ENCODE measurements at places on chromosomes 4 and X.

GRCh38 chrX:38086451-38087215 is 80.3 kb downstream of the SYTL5 start:
- no peak for DNase-seq

GRCh38 chr4:52574036-52574435 is 85.1 kb downstream of the USP46 start:
- DNase-seq, result no peak

DNA sequence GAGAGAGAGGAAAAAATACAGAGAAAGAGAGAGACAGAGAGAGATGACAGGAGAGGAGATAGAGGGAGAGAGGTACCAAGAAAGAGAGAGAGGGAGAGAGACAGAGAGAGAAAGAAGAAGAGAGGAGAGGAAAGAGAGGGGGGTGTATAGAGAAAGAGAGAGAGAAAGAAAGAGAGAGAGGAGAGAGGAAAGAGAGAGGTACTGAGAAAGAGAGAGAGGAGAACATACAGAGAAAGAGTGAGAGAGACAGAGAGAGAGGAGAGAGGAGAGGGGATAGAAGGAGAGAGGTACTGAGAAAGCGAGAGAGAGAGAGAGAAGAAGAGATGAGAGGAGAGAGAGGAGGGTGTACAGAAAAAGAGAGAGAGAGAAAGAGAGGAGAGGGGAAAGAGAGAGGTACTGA is 269.4 kb downstream of the CRLF2 start:
- no peak for DNase-seq

- no peak for DNase-seq
Measured at GRCh38 chrX:69424910-69425309, 79.2 kb upstream of the NALF2 start.

- no peak for DNase-seq
Measured at GRCh38 chrX:7120878-7121219, 26.7 kb upstream of the STS start.

GRCh38 chr4:53638919-53639318 is 47.6 kb upstream of the LNX1 start:
- no peak for DNase-seq

GRCh38 chr4:16161851-16162408 is 64.3 kb downstream of the TAPT1 start:
- DNase-seq, result no peak

DNA sequence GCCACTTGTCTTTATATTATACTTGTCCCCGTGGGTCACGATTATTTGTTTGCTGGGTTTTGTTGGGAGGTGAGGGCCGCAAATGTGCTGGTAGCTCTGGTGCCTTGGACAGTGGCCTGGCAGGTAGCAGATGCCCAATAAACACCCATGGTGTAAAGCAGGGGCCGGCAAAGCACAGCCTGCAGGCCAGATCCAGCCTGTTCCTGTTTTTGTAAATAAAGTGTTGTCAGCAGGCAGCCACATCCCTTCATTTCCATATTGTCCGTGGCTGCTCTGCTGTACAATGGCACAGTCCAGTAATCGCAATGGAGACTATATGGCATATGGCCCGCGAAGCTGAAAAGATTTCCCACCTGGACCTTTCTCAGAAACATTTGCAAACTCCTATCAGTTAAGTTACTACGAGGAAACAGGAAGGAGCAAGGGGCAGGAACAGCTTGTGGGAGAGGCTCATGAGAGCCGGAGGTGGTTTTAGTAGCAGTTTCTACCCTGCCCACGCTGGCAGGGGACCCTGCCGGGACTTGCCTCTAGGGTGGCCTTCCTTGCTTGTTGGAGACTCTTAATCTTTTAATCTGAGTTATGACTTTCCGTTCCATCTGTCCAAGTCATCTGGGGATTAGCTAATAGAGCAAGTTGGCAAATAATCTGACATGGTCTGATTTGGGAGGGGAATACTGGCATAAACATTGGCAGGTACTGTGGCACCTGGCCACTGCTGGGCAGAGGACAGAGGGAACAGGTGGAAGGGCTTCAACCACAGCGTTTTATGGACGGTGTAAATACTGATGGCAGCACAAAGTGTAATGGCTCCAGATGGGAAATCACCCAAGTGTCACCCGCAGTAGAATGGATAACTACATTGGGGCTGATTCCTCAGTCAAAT is 19.6 kb downstream of the CLCN4 start:
- DNase-seq, result no peak

- no peak for DNase-seq
Measured at GRCh38 chrX:39653691-39654090, 444.1 kb downstream of the BCOR start.

DNA sequence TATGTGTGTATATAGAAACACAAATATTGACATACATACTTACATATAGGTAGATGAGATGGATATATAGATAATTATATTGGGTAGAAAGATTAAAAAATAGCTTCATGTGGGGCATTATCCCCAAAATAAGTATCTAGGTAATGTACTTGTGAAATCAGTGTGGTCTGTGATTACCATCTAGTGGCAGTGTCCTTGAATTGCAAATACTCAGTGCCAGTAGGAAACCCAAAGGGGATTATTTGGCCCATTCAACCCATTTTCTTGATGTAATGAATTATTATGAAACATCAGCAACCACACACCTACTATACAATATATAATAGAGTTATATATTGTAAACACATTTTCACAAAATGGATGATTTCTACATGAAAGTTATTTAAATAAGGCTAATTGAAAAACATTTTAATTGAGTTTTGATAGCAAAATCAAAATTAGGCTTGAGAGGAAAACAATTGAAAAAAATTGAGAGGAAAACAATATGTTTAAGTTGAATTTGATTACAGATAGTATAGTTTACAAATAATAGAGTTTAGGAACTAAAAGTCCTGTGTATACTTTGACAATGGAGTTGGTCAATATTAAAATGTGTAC is 389.4 kb downstream of the GALNTL6 start:
- no peak for DNase-seq

- no peak for DNase-seq
Measured at GRCh38 chr4:28518561-28519165, 1658.0 kb downstream of the STIM2 start.

DNA sequence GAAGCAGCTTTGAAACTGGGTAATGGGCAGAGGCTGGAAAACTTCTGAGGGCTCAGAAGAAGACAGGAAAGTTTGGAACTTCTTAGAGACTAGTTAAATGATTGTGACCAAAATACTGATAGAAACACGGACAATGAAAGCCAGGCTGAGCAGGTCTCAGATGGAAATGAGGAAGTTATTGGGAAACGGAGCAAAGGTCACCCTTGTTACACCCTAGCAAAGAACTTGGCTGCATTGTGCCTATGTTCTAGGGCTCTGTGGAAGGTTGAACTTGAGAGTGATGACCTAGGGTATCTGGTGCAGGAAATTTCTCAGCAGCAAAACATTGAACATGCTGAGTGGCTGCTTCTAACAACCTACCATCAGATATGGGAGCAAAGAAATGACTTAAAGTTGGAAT is 50.8 kb upstream of the FBXW7 start:
- DNase-seq, result no peak

DNA sequence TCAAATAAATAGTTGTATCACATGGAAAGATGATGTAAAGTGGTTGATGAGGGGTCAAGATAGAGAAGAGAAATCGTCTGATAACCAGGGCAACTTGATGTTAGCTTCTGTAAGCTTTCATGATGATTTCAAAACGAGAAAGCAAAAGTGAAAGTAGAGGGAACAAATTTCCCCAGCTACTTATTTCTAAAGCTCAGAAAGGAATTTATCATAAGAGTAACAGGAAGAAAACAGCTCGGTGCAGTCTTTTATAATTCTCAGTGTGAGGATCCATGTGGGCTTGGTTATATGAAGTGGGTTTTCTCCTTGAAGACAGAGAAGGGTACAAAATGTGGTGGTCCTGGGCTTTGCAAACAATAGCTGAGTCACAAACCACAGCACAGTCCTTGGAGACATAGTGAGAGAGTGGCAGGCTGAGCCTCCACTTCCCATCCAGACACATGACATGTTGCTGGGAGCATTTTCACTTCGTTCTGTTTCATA is 32.1 kb upstream of the GLRA2 start:
- DNase-seq, result no peak

- no peak for DNase-seq
Measured at GRCh38 chr4:115851918-115852766, 738.7 kb upstream of the NDST4 start.

DNA sequence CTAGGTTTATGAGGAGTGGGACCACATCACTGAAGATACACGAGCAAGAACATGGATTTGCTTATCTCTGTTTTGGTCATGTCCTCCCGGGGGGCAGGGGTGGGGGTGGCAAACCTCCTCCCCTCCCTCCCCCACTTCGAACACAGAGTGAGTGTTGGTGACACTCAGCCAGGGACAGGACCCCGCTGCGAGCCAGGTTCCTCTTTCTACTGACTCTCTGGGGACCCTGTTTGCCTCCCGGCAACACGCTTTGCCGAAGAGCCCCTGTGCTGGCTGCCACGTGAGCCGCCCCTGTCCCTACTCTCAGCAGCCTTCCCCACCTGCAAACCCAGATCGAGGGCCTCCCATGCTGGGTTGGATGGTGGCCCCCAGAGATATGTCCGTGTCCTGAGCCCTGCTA is 34.7 kb downstream of the P2RY8 start:
- no peak for DNase-seq

- DNase-seq, result no peak
Measured at GRCh38 chr4:185792384-185793115, 19.4 kb downstream of the SORBS2 start.

DNA sequence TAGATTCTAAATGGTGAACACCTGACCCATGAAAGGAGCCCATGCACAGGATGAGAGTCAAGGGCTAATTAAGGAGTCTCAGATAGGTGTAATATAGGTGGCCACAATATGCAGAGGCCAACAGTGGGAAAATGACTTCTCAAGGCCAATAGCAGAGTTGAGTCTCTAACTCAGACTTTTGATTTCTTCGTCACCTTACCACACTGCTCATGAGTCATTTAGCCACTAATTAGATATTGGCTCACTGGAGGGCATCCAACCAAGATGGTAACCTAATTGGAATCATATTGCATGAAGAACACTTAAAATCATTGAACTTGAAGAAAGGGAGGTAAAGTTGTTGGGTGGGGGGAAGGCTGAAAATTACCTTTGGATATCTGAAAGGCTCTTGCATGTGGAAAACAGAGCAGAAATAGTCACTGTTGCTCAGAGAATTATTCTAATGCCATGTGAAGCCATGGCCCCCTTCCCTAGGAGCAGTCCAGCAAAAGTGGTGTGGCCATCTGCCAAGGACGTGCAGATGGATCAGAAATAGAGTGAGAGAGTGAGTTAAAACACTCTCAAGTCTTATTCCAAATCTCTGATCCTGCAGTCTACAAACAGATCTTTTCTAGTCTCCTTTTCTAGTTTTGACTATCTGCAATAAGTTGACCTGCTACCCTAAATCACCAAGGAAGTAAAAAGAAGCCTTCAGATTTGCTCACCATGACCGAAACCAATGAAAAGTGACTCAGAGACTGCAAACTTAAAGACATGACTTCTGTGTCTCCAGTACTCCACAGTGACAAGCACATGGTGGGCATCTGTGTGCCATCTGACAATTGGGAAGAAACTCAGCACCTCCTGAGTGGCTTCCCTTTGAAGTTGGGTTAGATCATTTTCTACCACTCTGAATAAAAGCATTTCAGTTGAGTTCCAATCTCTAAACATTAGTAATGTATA is 93.9 kb upstream of the C1QTNF7 start:
- DNase-seq, result no peak

DNA sequence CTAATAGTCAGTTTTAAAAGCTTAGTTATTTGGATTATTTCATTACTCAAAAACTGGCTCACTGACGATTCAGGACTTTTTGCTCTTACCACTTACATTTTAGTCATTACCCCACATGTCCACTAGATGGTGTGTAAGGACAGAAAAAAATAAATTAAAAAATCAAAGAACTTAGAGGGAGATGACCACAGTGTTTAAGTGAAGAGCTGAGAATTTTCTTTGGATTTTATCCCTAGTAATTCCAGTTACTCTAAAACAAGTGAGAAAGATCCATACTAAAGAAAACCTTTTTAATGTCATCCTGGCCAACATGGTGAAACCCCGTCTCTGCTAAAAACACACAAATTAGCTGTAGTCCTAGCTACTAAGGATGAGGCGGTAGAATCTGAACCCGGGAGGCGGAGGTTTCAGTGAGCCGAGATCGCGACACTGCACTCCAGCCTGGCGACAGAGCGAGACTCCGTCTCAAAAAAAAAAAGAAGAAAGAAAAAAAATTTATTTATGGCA is 26.4 kb upstream of the TMPRSS11B start:
- DNase-seq, result no peak

DNA sequence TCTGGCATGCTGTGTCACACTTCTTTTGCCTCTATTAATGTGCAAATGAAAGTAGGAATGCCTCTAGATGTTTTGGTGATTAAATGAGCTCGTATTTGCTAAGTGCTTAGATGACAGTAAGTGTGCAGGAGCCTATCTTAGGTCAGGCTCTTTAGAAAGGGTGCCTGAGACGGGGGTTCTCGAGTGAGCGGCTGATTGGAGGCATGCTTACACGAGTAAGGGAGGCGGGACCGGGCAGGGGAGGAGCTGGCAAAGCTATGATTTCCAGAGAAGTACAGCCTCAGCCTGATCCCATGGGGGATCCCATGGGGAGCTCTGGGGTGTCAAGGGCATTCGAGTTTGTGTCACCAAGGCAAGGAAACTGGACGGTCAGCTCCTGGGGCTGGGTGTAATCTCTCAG is 44.8 kb downstream of the CLDN34 start:
- DNase-seq, result no peak

- no peak for DNase-seq
Measured at GRCh38 chr4:73816814-73817213, 19.7 kb upstream of the CXCL6 start.

GRCh38 chrX:135327299-135327698 is 18.0 kb downstream of the ETDC start:
- DNase-seq, result no peak

DNA sequence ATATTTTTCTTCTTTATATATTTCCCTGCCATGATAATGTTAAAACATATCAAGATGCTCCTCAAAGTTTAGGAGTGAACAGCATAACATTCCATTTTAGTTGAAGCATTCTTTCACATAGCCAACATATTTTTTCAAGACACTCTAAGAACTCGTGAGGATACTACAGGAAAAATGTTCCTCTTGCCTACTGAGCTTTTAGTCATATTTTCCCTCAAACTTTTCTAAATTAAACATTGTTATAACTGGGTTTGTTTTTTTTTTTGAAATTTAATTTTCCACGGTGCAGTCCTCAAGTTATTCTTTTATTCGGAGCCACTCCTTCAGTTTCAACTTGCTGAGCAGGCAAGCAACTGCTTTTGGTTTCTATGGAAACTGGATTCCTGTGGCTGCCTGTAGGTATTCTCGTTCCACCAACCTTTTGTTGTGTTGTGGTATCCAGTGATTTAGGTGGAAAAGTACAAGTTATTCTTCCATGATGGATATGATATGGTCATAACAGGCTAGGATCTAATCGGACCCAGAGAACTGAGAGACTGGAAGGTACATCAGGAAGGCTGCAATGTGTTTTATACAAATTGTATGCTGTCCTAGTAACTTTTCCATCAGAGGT is 248.0 kb downstream of the TRIML1 start:
- DNase-seq, result no peak

DNA sequence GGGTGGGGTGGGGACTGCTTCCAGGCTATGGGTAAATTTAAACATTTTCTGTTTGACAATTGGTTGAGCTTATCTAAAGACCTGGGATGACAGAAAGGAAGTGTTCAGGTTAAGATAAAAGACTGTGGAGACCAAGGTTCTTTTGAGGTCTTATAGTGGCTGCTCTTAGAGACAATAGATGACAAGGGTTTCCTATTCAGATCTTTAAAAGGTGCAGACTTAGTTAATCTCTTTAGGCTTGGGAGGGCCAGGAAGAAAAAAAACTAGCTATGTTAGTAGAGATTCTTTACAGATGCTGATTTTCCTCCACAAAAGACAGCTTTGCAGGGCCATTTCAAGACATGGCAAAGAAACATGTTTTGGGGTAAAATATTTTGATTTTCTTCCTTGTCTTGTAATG is 972.5 kb downstream of the CCSER1 start:
- no peak for DNase-seq

Data from activated gamma-delta T cell treated with Interleukin-2 at 50 U/mL for 16 hours (primary cell).